ENCODE measurements at places on chromosomes 1 and 21. TPM values are rescaled to one million over a fixed set of nuclear protein-coding genes. Genes with fewer than 3 reads are reported as not detected.

DNA sequence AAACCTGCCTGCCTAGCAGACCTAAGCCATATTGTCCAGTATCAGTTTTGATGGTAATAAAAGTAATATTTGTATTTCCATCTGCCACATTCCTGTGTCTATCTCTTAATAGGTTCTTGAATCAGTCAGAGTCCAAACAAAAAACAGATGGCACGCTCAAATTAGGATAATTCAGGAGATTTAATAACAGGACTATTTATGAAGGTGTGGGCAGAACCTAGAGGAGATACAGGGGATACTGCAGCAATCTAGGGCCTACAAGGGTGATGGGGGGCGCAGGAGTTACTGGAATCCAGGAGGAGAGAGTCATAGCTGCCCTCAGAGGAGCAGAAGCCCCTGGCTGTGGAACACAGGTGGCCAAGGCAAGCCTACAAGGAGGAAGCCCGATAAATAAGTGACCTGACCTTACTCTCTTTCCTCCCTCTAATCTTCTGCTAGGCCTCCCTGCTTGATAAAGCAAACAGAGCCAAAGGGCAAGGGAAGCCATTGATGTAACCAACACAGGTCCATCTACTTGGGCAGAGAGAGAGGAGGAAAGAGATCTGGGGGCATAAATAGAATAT, 11.9 kb upstream of the HYI start:
- H3K36me3 ChIP-seq = no peaks in the 10 kb centered on the region
- no peak overlapping the region for H3K27ac ChIP-seq
- no peaks in the 10 kb centered on the region for H3K4me1 ChIP-seq
- DNase-seq = no peak
- no peaks in the 10 kb centered on the region for H3K27me3 ChIP-seq

LCE3D gene
- total RNA-seq = not detected

CR1L gene
- not detected for total RNA-seq

DNA sequence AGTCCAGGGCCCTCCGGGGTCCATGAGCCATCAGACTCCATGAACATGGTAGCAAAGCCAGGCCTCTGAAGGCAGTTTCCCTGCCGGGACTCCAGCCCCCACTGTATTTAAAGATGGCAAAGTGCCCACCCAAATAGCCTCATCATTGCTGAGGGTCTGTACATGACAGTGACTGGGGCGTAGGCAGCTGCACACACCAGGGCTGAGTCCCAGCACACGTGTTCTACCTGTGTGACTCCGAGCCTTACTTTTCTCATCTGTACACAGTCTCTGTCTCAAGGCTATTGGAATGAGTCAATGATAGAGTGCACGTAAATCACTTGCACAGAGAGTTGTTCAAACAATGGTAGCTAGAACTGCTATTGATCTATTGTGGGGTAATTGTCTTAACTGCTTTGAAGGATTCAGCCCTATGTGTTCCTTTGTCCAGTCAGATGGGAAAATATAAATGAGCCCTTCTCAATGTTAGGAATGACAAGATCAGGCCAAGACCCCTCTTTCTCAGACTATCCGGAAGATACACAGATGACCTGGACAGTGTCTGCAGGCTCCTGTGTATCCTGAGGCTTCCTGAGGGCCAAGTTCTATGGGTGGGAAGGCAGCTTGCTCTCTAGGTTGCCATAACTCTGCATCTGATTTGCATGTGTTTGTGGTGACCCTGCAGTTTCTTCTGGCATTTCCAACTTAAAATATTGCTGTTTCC, 48.9 kb downstream of the RASSF5 start:
- H3K27me3 ChIP-seq = no peaks in the 10 kb centered on the region
- DNase-seq = no peak
- peak overlapping the region; percentile 92 for H3K27ac ChIP-seq
- H3K36me3 ChIP-seq = peaks cover 8% of the 10 kb centered on the region

- H3K27ac ChIP-seq = no peak overlapping the region
- peaks cover 7% of the 10 kb centered on the region for H3K4me1 ChIP-seq
- no peak for DNase-seq
- H3K4me3 ChIP-seq = no peak overlapping the region
- no peaks in the 10 kb centered on the region for H3K36me3 ChIP-seq
Observed at GRCh38 chr1:234558330-234558836, 51.6 kb downstream of the IRF2BP2 start.

BRINP2 gene
- not detected for total RNA-seq

- peak; percentile 15 for DNase-seq
- no peak overlapping the region for H3K27ac ChIP-seq
- H3K4me1 ChIP-seq = peaks cover 28% of the 10 kb centered on the region
- H3K4me3 ChIP-seq = peak overlapping the region; percentile 3
- no peaks in the 10 kb centered on the region for H3K36me3 ChIP-seq
- H3K27me3 ChIP-seq = no peaks in the 10 kb centered on the region
Observed at GRCh38 chr1:51569284-51570062, 47.4 kb upstream of the OSBPL9 start.

KRTAP7-1 gene
- total RNA-seq = not detected

DNA sequence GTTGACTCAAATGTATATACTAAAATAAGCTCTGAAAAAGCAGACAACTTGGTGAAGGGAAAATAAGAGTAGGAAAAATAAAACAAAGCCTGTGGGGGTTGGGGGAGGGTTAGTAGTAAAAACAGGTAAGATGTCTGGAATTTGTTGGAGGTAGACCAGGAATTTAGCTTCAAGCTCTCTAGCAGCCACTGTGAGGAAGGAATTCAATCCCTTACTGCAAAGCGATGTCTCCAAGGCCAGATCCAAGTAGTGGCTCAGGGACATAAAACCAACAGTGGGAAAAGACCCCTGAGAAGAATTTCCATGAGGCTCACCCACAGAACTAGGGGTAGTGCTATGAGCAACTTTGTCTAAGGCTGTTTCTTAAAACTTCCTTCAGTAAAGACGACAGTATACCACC, 7.8 kb downstream of the ANGPTL7 start:
- H3K4me3 ChIP-seq = no peak overlapping the region
- no peaks in the 10 kb centered on the region for H3K4me1 ChIP-seq
- H3K27me3 ChIP-seq = no peaks in the 10 kb centered on the region
- H3K36me3 ChIP-seq = peaks cover 61% of the 10 kb centered on the region
- no peak overlapping the region for H3K27ac ChIP-seq
- DNase-seq = no peak

SRGAP2 gene
- 39.9 TPM for total RNA-seq

- DNase-seq = no peak
- H3K4me1 ChIP-seq = no peaks in the 10 kb centered on the region
- no peaks in the 10 kb centered on the region for H3K36me3 ChIP-seq
- H3K4me3 ChIP-seq = no peak overlapping the region
Observed at GRCh38 chr1:21866707-21867043, 54.6 kb downstream of the LDLRAD2 start.

- H3K4me3 ChIP-seq = no peak overlapping the region
- H3K36me3 ChIP-seq = peaks cover 49% of the 10 kb centered on the region
- no peak overlapping the region for H3K27ac ChIP-seq
- H3K4me1 ChIP-seq = peaks cover 45% of the 10 kb centered on the region
Observed at GRCh38 chr1:26550946-26551345, 21.4 kb downstream of the RPS6KA1 start.

GRCh38 chr1:180544050-180544449, 14.7 kb upstream of the OVAAL start:
- H3K27ac ChIP-seq = no peak overlapping the region
- no peak for DNase-seq
- H3K4me3 ChIP-seq = no peak overlapping the region
- H3K36me3 ChIP-seq = no peaks in the 10 kb centered on the region

DNA sequence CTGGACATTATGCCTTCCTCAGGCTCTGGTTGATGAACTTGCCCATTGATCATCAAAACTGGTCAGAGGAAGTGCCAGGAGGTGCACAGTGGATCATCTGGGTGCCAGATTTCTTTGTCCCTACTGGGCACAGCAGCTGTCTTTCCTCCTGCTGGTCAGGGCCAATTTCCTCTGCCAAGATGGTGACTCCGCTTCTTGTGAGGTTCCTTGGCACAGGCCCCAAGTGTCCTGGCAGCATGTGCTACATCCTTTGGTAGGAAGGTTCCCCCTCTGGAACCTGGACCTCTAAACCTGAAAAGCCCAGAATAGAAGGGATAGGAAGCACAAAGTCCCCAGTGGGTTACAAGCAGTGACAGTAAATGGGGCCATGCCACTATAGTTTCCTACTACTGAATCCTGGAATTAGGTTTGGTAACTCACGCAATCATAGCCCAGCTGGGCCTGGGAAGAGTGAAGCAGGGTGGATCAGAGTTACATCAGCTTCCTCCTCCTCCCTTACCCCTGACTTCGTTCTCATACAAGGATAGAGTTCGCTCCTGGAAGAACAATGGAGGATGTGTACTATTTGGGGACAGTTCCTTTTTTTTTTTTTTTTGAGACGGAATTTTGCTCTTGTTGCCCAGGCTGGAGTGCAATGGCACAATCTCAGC, 147.1 kb downstream of the CNIH3 start:
- no peak overlapping the region for H3K27ac ChIP-seq
- no peaks in the 10 kb centered on the region for H3K27me3 ChIP-seq
- H3K4me3 ChIP-seq = no peak overlapping the region

GRCh38 chr1:200364091-200364759, 45.6 kb downstream of the ZNF281 start:
- H3K27me3 ChIP-seq = no peaks in the 10 kb centered on the region
- no peaks in the 10 kb centered on the region for H3K36me3 ChIP-seq
- H3K27ac ChIP-seq = no peak overlapping the region
- no peak for DNase-seq

DNALI1 gene
- total RNA-seq = not detected

BSND gene
- total RNA-seq = not detected

SH3BP5L gene
- total RNA-seq = 20.1 TPM

DNA sequence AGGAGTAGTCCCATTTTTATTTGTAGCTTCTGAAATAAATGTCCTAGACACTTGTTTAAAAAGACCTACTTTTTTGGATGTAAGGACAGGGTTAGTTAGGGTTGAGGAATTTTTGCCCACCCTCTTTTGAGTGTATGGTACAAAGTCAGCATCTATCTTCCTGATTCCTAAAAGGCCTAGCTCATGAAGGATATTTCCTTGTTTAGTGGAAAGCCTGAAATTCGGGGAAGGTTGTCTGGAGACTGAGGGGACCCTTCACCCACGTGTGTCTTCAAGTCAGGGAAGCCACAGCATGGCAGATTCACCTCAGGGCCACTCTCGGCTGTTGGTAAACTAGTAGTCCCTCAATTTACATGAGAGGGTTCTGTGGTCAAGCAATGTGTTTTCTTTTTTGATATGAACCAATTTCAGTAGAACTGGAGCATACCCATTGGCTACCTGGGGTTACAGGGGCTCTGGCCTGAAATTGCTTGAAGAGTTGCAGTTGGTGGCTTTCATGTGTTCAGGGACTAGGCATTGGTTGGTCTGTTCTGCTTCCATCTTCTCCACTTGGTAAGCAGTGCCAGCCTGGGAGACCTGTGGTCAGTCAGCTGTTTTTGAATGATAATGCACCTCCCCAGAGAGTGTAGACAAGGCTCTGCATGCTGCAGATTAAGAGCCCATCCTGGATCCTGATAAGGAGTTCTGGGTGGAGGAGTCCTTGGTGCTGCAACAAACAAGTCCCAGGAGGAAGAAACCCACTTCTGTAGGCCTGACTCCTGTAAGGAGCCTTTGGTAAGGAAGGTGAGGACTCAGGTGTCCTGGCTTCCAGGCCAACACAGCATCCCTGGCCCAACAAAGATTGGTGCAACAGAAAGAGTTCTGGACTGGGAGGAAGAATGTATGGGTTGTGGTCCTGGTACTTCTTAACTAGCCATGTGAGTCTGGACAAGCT, 6.3 kb downstream of the BTG2 start:
- no peaks in the 10 kb centered on the region for H3K27me3 ChIP-seq
- no peak overlapping the region for H3K4me3 ChIP-seq
- DNase-seq = no peak
- H3K4me1 ChIP-seq = peaks cover 46% of the 10 kb centered on the region
- peaks cover 44% of the 10 kb centered on the region for H3K36me3 ChIP-seq

HNRNPR gene
- 201 TPM for total RNA-seq

- no peak for DNase-seq
- H3K4me1 ChIP-seq = no peaks in the 10 kb centered on the region
- peak overlapping the region; percentile 30 for H3K27ac ChIP-seq
- no peaks in the 10 kb centered on the region for H3K36me3 ChIP-seq
- H3K27me3 ChIP-seq = no peaks in the 10 kb centered on the region
Observed at GRCh38 chr1:89890085-89890752, 69.4 kb downstream of the LRRC8D start.

DNA sequence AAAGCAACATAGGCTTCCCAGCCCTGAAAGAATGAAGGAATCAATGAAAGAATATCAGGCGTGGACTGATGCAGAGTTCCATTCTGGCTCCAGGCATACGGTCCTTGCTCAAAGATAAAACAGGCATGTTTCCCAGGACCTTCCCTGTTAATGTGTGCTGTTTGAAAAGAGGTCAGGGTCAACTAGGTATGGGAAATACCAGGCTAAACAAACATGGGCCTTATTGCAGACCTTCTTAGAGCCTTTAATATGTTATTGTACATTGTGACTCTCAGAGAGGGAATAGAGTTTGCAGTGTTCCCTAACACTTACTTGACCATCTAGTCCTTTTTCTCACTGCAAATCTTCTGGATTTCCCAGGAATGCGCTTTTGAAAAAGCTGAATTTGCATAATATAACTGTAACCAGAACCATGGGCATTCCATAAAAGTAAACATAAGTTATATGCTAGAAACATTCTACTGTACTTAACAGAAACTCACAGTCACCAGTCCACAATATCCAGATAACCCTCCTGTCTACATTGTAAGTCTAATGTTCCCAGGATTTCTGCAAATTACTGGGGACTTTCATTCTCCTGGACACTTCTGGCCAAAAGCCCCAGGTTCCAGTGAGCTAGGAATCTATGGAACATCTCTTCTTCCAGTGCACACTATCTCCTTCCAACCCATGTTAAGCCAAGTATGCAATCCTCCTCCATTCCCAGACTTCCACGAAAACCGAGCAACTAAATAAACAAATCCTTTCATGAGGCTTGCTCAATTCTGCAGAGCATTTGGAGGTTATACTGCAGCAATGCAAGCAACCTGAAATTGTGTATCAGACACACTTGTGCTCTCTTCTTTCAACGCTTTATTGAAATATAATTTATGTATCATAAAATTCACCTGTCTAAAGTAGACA, 486.6 kb downstream of the SETD4 start:
- H3K4me3 ChIP-seq = no peak overlapping the region
- no peak overlapping the region for H3K27ac ChIP-seq
- DNase-seq = no peak

- DNase-seq = no peak
- no peaks in the 10 kb centered on the region for H3K27me3 ChIP-seq
- no peaks in the 10 kb centered on the region for H3K36me3 ChIP-seq
- H3K27ac ChIP-seq = no peak overlapping the region
- H3K4me1 ChIP-seq = no peaks in the 10 kb centered on the region
Observed at GRCh38 chr1:112264553-112264952, 131.5 kb upstream of the CTTNBP2NL start.

DNA sequence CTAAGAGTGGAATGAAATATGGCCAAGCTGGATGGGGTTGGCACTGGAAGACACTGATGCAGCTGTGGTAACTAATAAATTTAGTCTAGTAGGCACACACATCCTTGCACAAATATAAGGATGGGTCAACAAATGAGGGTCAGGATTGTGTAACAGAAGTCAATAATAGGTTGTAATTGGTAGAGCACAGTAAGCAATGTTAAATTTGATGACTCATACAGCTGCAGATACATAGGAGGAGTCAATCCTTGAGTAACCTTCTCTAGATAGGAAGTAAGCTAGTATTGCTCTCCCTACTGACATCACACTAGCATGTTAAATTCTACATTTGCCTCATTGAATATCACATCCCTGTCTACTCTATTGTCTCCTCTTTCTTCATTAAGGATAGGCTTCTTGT, 332.1 kb downstream of the PTPRC start:
- DNase-seq = no peak
- no peaks in the 10 kb centered on the region for H3K36me3 ChIP-seq
- H3K27ac ChIP-seq = no peak overlapping the region
- no peaks in the 10 kb centered on the region for H3K27me3 ChIP-seq

CYP4A11 gene
- total RNA-seq = not detected

GRCh38 chr1:78833491-78833890, 173.0 kb downstream of the ADGRL4 start:
- no peak overlapping the region for H3K4me3 ChIP-seq
- H3K4me1 ChIP-seq = peaks cover 6% of the 10 kb centered on the region
- H3K27me3 ChIP-seq = no peaks in the 10 kb centered on the region
- no peaks in the 10 kb centered on the region for H3K36me3 ChIP-seq
